ENCODE measurements at places on chromosomes 13 and 19. TPM values are rescaled to one million over a fixed set of nuclear protein-coding genes. Genes with fewer than 3 reads are reported as not detected.

DNA sequence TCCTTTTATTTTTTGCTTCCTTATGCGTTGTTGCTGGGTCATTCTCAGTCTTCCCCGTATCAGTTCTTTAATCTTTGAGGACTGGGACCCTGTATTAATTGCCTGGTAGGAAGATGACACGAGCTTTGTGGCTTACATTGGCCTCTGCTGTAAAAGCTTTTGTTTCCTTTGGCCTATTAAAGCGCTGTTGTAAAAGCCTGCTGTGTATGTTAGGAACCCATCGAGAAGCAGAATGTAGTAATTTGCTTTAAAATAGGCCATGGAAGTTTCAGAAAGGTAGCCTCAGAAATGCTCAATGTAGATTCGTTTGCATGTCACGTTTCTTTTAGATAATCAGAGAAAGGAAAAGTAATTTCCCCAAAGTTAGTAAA, 257.5 kb upstream of the STARD13 start:
- no peak for DNase-seq

GRCh38 chr19:6509118-6509971, 7.2 kb upstream of the TUBB4A start:
- DNase-seq: no peak

DNA sequence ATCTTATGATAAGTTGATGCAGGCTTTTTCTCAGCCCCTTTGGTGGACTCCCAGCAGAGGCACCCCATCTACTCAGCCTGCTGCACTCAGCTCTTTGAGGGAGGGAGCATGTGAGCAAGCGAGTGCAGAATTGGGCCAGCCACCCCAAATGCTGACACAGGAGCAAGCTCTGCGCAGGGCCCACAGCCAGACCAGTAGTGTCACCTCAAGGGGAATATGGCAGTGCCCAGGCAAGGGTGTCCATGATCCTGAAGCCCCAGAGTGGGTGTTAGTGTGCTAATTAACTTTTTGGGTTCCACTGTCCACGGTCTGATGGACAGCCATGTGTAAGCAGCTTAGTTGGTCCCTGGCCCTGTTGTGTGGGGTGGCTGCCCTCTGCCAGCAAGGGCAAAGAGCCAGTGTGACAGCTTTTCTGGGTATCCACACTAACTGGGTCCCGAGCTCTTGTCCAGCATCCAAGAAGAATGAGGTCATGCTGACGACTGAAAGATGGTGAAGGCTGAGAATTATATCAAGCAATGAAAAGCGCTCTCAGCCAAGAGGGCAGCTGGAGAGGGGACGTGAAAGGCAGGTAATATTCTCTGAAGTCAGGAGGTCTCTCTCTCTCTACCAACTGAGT, 898.3 kb upstream of the PCDH9 start:
- DNase-seq: no peak

- no peak for DNase-seq
Observed at GRCh38 chr13:46403851-46404732, 17.0 kb upstream of the RUBCNL start.

DNA sequence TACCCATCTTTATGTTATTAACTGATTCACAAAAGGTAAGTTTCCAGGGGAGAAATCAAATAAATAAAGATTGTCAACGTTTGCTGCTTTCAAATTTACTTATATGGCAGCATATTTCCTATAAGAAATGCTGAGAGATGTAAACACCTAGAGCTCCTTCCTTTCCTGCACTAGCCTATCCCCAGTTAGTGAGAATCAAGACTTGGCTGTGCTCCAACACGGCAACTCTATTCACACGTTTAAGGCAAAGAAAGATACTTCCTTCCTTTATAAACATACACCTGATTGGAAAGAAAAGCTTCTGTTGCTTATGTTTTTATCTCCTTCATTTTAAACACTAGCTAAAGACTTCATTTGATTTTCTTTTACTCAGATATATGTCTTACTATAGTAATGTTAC, 107.0 kb downstream of the PCDH9 start:
- no peak for DNase-seq

- DNase-seq: peak; percentile 0
Observed at GRCh38 chr13:93101226-93101734, 125.3 kb upstream of the GPC6 start.

DNA sequence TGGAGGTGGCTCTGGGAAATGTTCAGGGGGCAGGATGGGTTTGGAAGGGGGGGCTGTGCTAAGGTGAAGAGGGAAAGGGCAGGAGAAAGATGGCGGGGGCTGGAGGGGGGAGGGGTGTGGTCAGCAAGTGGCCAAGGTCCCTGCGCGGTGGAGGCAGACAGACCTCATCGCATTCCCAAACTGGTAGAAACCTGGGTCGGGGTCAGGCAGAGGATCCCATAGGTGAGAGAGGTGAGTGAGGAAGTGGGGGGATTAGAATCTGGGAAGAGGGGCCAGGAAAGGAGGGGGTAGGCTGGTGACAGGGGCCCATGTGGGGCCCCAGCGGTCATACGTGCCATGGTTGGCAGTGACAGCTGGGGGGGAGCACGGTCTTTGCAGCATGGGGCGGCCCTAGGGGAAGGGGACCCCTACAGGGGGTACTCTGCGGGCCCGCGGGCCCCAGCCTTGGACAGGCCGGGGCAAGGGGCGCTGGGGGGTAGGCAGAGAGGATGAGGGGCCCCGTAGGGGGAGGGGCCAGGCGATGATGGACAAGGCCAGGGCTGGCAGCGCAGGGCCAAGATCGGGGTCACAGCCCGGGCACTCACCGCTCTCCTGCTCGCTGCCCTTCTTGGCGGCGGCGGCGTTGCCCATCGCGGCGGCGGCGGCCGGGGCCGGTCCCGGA, 514 bp downstream of the PRKACA start:
- no peak for DNase-seq

GRCh38 chr19:42161616-42162263, 29.5 kb upstream of the POU2F2 start:
- no peak for DNase-seq

GRCh38 chr19:18502638-18503294, 19.1 kb downstream of the ELL start:
- no peak for DNase-seq

DNA sequence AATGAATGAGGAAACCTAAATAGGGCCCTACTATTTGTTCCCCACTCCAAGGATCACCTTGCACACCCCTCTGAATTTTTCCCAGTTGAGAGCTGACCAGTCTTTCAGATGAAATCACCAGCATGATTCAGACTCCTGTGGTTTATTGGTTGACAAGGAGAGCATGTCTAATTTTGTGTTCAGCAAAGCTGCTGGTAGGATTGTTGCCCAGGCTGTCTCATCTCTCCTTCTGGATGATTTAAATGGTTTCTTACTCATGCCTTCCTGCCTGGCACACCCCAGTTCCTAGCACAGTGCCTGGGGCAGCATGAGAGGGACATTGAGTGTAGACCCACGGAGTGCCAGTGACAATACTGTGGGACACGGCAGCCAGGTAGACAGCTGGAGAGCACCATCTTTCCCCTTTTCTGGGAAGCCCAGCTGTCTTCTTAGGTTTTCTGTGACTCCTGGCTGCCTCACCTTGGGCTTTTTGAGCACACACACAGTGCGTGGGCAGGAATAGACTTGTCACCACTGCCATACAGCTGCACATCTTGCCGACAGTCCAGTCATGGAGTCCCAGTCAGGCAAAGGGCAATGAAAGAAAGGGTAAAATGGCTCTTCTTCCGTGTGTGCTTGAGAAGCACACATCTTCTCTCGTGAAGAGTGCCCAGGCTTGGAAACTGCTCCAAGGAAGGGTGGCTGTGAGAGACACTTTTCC, 12.3 kb downstream of the FGF9 start:
- no peak for DNase-seq

DNA sequence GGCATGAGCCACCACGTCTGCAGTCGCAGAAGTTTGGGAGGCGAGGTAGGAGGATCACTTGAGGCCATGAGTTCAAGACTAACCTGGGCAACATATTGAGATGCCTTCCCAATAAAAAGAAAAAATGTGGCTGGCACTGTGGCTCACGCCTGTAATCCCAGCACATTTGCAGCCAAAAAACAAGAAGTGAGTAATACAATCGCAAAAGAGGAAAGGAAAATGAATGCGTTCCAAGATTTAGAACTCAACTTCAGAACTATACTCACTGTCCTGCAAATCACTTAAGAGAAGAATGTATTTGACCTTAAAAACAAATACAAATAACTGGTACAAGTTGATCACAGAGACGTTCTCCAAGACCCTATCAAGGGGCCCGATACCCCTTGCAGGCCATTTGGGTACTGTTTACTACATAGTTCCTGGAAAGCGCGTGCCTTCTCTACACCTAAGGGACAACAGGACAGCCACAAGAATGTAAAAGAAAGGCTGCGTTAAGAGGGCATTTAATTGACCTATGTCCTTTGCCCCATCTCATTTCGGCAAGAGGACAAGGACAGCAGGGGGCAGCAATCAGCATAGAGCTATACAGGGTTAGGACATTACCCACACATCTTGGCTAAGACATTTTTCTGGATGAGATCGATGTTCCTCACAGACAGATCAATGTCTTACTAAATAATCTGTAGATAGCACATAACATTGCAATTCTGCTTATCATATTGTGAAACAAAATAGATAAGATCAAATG, 41.3 kb downstream of the FLT3 start:
- DNase-seq: peak; percentile 61

DNA sequence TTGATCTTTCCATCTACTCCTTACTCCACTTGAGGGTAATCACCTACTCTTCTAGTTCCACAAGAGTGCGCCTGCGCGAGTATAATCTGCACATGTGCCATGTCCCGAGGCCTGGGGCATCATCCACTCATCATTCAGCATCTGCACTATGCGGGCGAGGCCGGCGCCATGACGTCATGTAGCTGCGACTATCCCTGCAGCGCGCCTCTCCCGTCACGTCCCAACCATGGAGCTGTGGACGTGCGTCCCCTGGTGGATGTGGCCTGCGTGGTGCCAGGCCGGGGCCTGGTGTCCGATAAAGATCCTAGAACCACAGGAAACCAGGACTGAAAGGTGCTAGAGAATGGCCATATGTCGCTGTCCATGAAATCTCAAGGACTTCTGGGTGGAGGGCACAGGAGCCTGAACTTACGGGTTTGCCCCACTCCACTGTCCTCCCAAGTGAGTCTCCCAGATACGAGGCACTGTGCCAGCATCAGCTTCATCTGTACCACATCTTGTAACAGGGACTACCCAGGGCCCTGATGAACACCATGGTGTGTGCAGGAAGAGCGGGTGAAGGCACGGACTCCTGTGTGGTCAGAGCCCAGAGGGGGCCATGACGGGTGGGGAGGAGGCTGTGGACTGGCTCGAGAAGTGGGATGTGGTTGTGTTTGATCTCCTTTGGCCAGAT, 2.7 kb upstream of the KLK2 start:
- DNase-seq: peak; percentile 23

DNA sequence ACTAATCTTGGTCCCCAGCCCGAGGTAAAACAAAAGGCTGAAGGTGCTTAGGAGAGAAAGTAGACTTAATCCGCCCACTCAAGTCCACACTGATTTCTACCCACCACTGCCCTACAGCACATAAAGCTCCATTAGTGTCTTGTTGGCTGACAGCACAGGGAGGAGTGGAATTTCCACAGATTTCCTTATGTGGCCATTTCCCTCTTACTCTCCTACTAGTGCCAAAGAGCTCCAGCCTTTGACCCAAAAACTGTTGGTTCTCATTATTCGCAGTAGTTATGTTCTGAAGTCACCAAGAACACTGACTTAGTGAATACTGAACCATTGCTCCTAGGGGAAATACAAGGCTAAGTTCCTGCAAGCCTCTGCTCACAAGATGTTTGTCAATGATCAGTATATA, 61.2 kb downstream of the RAB20 start:
- no peak for DNase-seq

LINGO3 gene
- total RNA-seq: not detected

QPCTL gene
- 7.7 TPM for total RNA-seq

- DNase-seq: peak; percentile 24
Observed at GRCh38 chr19:12794196-12794941, 3.1 kb downstream of the JUNB start.

DNA sequence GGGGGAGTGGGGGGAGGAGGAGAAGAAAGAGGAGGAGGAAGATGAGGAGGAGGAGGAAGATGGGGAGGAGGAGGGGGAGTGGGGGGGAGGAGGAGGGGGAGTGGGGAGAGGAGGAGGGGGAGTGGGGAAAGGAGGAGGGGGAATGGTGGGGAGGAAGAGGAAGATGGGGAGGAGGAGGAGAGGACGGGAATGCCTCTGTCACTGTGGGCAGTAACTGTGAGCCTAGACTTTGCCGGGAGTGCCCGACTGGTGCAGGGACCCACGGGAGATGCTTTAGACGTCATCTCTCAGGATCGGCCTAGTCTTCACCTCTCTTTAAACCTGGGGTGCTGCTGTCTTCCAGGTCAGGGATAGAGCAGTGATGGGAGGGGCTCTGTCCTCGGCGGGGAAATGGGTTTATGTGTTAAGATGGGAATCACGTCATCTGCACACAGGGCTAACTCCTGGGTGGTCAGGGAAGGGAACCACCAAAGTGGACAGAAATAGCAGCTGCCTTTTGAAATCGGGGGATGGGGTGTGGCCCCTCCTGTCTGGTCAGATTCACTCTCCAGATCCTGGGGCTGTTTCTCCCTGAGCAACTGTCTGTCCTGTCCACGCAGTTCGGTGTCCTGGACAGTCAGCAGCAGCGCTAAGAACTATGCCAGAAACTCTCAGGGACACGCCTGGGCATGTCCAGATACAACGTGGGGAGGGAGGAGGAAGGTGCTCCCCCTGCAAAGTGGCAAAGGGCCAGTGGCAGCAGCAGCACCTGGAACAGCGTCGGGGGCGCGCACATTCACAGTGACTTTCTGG, 26.9 kb downstream of the GAS6 start:
- peak; percentile 79 for DNase-seq

DNA sequence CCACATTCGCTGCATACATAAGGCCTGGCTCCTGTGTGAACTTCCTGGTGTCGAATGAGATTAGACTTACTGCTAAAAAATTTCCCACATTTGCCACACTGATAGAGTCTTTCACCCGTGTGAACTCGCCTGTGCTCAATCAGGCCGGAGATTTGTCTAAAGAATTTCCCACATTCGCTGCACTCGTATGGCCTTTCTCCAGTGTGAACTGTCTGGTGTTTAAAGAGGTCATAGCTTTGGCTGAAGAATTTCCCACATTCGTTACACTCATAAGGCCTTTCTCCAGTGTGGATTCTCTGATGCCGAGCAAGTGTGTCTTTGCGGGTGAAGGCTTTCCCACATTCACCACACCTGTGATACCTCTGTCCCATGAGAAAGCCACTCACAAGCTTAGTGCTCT, 6.5 kb downstream of the ZNF671 start:
- no peak for DNase-seq

IL11 gene
- not detected for total RNA-seq

WDR87 gene
- total RNA-seq: not detected

DNA sequence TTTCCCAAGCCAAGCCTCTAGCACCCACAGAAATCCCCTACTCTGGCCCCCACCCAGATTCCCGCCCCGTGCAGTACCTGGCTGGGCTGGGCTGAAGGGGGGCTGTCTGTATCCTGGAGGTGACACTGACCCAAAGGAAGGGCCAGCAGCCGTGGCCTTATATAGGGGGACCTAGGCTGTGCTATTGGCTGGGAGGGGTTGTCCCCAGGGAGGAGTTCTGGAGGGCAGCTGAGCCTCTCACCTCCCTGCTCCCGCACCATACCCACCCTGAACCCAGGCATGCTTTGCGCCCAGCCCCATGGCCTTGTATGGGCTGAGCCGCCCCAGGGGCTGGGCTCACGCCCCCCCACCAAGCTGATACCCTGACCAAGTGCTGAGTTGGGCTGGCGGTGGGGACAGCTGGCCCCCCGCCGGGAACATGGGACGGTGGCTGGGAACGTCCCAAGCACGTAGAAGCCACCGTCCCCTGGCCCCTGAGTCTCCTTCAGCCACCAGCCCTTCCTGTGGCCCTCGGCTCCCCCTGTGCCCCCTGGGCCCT, at the start of gene CKM:
Gene CKM, minus strand, starts transcription at position 132 of the 538 bp plus-strand sequence. CDS start 3,162 bp downstream, outside the sequence.
- no peak for DNase-seq

PCID2 gene
- 36.0 TPM for total RNA-seq

Measured in lung microvascular endothelial cell (primary cell).